K562 (cell line): ENCODE measurements at places on chromosomes 2 and 18. TPM values are rescaled to one million over a fixed set of nuclear protein-coding genes. Genes with fewer than 3 reads are reported as not detected.

COL6A3 gene
- total RNA-seq = 4.1 and 4.3 TPM in 2 replicates

ROCK2 gene
- total RNA-seq = 21.2 and 22.1 TPM in 2 replicates

HOXD3 gene
- total RNA-seq = not detected in 2 replicates

USP37 gene
- 12.8 and 15.0 TPM in 2 replicates for total RNA-seq

GRCh38 chr2:74212702-74213410, 14.4 kb downstream of the MTHFD2 start:
- no peak for DNase-seq

DNA sequence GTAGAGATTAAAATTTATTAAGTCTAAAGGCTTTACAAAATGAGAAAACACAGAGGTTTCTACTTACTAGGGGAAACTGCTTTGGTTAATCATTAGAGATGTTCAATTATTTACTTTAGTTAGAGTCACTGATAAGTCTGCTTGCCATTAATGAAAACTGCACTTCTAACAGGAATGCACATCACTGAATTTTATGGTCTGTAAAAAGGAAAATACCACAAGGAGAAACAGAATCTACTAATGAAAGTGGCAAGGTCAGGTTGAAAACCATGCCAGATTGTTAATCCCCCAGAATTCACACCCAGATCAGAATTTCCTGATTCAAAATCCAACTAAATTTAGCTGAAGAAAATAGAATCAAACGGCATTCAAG, 90.5 kb upstream of the GRB14 start:
- DNase-seq = no peak

DNA sequence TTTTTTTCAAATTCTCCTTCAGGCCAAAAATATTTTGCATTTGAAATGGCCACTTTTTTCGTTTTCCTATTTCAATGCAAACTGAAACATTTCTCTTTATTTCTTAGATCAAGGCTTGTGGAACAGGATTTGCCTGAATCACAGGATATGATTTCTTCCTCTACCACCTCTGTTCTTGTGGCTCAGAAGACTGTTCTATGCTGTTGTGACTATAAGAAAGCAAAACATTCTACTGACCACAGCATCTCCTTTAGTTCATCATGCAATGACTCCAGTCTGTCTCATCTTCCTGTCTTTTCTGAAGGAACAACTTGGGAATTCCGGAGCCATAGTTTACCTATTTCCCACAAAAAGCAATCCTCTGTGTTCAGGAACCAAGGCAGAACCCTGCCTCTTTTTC, 16.2 kb upstream of the ZNF512 start:
- no peak for DNase-seq

GRCh38 chr2:241017228-241017940, 19.0 kb downstream of the SNED1 start:
- no peak for DNase-seq

DNA sequence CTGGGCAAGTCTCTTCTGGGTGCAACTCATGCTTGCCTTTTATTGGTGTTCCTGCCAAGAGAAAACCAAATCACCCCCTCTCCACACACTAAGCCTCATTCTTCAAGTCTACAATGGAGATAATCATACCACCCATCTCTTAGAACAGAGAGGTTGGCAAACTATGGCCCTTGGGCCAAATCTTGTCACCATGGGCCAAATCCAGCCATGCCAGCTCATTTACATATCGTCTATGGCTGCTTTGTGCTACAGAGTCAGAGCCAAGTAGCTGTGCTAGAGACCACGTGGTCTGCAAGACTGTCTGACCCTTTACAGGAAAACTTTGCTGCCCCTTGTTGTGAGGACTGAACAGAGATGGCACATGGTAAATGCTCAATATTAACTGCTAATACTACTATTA, 270.3 kb upstream of the PARD3B start:
- no peak for DNase-seq

- no peak for DNase-seq
These were observed 236.3 kb upstream of the FSIP2 start for GRCh38 chr2:185502351-185502750.

DNA sequence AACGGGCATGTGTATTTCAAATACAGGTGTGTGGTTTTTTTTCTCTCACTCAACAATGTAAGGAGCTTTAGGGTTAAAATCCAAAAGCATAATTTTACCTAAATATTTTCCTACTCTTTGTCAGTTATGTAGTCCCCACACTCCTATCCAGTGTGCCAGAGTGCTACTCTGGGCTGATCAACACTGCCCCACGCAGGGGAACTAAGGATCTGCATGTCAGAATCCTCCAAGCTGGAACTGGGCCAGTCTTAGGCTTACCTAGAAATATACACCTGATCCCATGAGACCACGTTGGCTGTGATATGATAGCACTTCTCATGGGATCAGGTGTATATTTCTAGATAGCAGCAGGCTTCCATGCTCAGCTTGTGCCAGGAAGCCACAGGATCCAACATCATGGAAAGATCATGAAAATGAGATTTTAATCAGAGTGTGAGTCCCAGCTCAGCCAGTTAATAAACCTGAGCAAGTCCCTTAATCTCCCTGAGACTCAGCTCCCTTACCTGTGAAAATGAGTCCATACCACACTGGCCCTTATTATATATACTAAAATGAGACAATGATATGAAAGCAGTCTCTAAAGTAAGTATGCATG, 29.7 kb downstream of the CCDC141 start:
- DNase-seq = no peak

- no peak for DNase-seq
These were observed 64.3 kb upstream of the SNTG2 start for GRCh38 chr2:886072-887022.

- DNase-seq = no peak
These were observed 75.2 kb upstream of the CTDP1 start for GRCh38 chr18:79604205-79604912.

DNA sequence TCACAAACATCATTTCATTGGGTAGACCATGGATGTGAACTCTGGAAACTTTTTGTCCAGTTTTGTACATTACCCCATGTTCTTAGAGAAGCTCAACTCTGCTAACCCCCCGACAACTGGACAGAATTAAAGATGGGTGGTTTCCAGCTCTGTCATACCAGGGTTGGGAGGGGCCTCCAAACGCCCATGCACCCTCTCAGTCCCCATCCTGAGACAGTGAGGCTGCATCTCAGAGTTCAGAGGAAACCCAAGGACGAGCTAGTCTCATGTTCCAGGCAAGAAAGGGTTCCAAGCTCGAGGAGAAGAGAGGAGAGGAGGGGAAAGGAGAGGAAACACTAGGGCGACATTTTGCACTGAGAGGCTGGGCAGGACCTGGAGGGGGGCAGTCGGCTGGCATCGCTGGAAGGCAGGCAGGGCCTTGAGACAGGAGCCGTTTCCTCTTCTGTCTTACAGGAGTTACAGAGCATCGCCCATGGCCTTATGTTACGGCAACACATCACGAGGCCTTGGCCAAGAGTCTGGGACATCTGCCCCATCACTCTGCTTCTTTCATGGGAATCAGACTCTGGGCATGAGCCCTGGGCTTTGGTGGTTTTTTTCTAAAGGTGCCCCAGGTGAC, 16.4 kb downstream of the MAL start:
- DNase-seq = no peak

DNA sequence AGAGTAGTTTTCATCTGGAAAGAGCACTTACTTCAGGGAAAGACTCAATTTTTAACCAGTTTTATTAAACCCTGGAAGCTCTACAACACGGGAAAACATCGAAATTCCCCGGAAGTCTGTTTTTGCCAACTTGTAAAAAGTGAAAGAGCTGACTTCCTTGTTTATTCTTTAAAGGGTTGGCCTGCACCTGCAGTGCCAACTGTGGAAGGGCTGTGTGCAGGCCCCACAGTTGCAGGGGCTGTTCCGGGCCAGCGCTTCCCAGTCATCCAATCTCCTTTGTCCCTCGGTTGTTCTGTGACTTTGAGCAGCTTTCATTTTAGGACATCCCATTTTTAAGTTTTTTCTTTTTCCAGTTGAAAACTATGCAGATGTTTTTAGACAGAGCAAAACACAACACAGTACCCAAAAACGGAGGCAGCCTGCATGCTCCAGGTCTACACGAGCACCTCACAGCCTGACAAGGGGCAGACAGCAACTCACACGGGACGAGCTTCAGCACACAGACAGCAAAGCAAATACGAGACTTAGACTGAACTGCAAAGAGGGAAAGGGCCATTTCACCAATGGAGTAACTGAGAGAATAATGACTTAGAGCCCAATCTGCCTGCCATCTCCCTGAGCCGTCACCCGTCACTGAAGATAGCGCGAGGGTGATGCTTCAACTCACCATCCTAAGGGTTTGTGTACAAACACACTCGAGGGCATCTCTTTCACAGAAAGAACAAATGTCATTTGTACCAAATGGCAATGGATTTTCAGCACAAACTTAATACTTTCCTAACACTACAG, 70.6 kb downstream of the EMILIN2 start:
- DNase-seq = no peak
